ENCODE measurements at places on chromosomes 6 and 20.

DNA sequence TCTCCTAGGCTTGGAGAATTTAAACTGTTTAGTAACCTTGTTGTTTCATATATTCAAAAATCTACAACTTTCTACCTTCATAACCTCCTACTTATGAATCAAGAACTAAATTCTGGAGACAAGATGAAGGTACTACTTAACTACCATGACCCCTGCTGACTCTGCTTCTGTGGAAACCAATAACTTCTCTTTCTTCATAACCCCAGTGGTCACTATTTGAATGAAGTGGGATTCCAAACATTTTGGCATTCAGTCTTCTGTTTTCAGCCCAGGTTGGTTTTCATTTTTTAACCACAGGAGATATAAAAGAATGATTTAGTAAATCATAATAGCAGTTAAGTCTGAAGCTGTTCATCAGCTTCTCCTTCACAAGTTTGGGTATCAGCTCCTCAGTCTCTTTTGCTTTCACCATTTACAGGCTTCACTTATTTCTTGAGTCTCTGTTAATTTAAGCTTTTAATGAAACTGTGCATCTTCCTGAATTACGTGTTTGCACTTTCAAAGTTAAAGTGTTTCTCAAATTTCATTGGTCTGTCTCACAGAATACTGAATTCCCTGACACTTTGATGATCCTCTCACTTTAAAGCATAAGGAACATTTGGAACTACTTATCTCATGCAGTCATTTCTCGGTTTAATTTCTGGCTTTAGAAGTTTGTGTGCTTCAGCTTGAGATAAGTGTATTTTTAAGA lies 9.5 kb downstream of the SENP6 start:
- DNase-seq: no peak

DNA sequence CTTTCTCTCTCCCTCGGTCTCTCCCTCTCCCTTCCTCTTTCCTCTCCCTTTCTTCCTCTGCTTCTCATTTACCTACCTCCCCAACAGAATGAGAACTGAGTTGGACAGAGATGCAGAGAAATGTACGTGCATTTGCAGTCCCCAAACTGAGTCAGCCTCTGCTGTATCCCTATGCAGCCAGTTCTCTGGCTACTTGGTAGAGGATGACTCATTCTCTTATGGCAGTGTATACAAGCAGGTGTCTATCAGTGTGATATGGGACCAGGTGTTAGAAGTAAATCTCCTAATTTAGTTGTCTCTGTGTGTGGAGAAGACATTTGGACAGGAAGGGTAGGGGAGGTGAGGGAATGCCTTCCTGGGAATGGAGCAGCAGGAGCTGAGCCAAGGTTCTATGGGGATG lies 470.8 kb downstream of the CD109 start:
- no peak for DNase-seq

DNA sequence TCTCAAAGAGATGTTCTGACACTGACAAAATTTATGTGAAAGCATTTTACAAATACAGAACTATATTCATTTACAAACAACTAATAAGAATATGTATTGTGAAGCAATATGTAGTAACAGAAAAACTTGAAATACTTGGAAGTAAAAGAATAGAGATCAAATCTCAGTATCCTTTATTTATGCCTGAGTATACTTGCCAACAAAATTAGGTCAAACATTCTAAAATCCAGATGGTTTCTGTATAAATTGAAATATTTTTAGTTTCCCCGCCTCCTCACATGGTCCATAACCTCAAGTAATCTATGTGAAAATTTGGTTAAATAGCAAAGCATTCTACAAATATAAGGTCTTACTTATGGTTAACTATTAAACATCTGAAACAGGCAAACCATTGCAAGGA lies 545.4 kb downstream of the EYS start:
- no peak for DNase-seq

DNA sequence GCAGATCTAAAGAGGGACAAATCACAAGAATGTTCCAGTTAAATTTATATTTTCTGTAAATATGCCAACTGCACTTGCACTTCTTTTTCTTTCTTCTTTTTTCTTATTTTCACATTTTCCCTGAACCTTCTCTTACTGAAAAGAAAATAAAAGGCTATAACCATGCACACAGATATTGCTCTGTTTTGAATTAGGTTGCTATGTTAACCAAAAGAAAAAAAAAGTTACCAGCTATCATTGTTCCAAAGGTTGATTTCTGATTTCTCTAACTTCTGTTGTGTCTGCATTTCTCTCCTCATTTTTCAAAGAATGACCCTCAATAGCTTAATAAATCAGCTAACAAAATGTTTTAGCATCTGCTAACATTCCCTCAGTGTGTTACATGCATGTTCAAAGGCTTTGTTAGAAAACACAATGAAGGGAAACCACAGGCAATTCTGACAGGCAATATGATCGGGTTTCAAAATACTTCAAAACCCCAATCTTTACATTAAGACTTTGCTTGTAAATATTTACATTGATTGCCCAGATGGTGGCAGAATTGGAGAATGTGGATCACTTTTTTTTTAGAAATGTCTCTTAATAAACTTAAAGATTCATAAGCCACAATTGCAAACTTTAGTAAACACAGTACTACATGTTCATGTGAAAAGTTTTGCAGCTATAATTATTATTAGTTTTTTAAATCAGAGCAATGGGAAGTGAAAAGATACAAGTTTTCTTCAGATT lies 928.3 kb upstream of the FLRT3 start:
- no peak for DNase-seq

DNA sequence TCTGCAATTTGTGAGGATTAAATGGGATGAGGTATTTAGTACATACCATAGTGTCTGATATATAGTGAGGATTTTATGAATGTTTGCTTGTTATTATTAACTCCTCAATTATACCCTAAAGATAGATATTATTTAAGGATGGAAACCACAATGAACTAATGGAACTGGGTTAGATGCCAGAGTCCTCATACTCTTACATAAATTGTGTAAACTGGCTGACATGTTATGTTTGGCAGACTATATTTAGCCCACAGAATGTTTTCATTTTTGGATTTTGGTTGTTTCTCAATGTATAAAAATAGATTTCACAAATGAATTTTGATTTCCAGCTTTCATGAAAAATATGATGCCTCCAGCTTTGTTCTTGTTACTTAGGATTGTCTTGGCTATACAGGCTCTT lies 37.6 kb downstream of the HTR1B start:
- no peak for DNase-seq

DNA sequence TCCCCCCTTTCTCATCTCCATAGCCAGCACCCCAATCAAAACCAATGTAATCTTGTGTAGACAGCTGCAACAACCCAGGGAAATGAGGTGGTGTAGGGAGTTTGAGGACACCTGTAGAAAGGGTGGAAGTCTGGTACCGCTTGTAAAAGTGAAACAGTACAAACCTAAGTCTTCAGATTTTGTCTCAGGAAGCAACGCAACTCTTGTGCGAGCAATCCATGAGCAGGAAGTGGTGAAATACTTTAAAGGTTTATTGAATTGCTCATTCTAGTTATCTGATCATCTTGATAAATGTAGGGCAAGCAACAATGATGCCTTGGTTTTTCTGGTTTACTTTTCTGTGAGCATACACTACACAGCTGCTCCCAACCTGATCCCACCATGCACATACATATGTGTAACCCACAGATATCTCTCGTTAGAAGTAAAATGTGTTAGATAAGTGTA lies 71.1 kb upstream of the THEMIS start:
- DNase-seq: no peak

- peak; percentile 18 for DNase-seq
Measured at GRCh38 chr20:41616228-41616627, 1.9 kb downstream of the CHD6 start.

- DNase-seq: peak; percentile 19
Measured at GRCh38 chr6:45479834-45480751, 102.4 kb upstream of the SUPT3H start.

GRCh38 chr20:10558635-10559187 lies 115.1 kb downstream of the JAG1 start:
- DNase-seq: no peak

DNA sequence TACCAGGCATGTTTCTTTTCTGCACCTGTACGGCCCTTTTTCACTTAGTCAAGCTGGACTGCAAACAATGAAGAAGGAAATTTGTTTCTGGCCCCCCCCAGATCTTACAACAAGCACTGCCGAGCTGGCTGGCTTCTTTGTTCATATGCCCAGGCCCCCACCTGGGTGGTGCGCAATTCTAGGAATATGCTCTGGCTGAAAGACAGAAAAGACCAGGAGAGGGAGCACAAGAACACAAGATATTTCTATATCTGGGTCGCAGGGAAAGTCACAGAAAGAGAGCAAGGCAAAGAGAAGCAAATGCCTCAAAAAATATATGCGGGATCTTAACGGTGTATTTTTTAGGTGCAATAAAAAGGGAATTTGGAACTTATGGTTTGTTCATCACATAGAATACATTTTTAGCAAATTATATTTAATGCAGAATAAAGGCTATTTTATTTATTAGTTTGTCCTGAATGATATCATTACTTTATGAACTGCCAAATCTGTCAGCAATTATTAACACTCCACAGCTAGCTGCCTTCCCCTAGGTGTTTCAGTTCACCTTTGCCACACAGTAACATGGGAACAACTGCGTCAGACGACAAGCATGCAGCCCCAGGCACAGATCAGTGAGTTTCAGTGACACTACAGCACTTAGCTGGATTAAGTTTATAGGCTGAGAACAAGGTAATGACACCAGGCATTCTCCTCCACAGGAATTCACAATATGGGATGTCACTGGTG lies 76.5 kb downstream of the GJA10 start:
- DNase-seq: peak; percentile 48

DNA sequence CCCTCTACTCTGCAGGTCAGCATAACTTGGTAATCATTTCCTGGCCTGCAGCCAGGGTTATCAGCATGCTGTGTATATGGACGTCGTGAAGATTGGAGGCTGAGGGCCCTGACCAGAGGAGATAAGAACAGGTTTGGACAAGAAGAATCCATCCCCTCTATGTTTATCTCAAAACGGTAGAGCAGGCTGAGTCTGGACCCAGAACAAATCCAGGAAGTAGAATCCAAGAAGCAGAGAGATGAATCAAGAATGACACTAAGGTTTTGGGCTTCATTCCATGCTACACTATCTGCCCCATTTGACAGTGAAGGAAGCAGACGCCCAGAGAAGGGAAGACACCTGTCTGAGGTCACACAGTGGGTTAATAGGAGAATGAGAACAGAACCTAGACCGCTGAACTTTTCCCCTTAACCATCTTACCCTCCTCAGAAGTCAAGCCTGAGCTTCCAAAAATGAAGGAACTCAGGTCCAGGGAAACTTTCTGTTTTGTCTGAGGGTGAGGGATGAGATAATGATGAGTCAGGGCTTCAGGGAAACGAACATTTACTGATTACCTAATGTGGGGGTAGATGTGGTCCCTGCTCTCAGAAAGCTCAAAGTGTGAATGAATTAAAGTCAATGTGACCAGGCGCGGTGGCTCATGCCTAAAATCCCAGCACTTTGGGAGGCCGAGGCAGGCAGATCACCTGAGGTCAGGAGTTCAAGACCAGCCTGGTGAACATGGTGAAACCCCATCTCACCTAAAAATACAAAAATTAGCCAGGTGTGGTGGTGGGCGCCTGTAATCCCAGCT lies 9.4 kb upstream of the COMMD7 start:
- peak; percentile 81 for DNase-seq

DNA sequence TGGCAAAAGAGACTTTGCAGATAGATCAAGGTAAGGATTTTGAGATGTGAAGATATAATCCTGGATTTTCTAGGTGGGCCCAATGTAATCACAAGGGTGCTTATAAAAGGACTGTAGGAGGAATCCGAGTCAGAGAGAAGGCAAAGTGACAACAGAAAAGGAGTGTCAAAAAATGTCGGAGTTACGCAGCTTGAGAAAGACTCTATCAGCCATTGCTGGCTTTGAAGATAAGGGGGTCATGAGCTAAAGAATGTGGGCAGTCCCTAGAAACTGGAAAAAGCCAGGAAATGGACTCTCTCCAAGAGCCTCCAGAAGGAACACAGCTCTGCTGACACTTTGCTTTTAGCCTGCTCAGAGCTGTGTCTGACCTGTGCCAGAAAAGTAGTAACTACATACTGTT lies 8.7 kb upstream of the RWDD1 start:
- no peak for DNase-seq

GRCh38 chr20:52054123-52054522 lies 137.5 kb downstream of the ZFP64 start:
- no peak for DNase-seq

GRCh38 chr20:11158146-11158545 lies 484.3 kb upstream of the JAG1 start:
- no peak for DNase-seq

DNA sequence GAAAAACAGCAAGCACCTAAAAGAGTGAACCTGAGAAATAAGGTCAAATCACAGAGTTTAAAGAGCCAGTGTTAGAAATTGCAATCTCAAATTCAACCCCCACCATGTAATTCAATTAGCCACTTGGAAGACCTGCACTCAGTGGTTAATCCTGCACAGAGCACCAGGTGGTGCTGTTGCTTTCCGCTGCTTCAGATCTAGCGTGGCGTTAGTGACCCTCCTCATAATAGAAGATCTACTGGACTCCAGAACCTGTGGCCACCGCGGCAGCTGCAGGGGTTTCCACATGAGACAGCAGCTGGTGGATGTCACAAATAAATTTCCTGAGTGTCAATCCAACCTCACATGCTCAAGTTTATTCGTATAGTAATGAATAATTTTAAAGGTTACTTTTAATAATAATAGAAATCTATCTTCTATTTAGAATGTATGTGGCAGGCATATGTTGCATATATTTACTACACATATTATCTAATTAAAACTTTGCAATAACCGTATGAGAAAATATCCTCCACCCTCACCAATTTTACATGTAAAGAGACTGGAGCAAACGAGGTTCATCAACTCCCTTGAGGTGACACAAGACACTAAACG lies 84.4 kb downstream of the SYNE1 start:
- DNase-seq: peak; percentile 52

DNA sequence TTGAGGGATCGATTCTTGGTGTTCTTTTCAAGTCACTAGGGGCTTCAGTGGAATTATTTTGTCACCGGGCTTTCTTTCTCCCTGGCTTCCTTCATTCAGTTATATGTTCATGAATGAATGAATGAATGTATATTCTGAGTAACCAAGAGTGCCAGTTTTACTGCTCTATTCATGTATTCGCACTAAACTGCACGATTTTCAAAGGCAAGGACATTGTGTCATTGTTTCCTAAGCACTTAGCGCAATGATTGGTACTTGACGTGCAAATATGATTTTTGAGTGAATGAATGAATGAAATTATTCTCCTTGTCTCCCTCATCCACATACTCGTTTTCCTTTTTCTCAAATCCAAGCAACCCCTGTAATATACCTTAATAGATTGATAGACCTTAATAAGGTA lies 822 bp downstream of the AFG1L start:
- DNase-seq: no peak

- no peak for DNase-seq
Measured at GRCh38 chr6:157996918-157997702, 15.4 kb downstream of the SYNJ2 start.

DNA sequence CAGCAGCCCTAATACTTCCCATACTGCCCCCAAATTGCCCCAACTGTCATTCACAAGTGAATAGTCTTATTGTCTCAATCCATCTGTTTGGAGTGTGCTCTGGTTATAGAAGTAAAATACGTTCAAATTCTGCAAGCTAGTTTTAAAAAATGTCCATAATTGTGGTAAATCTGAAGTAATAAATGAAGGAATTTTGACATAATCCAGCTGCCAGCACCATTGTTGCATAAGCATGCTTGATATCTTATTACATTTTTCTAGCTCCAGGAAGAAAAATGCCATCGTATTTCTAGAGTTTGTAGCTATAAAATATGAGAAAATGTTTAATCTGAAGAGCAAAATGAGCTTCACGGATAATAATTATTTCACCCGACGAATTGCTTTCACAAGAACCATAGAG lies 664.7 kb downstream of the RFPL4B start:
- DNase-seq: no peak

GRCh38 chr6:56289721-56290120 lies 42.3 kb upstream of the COL21A1 start:
- DNase-seq: no peak
